CD4-positive, alpha-beta T cell treated with Interleukin-21 for 1 hour (primary cell): ENCODE measurements at places on chromosomes 5 and 9.

DNA sequence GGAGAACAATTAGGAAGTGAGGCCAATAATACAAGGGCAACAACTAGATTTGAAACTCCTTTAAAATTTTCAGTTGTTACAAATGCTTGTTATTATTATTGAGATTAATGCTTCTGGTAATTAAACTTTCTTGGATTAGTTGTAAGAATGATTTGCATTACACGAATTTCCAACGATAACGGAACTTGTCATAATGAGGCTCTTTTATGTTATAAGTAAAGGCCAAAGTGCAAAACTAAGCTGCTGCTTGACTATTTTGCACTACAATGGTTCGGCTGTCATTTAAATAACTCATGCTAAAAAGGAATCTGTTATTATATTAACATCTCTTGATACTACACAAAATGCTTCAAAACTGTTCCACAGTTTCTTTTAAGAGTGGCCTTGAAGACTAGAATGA, 1007.1 kb downstream of the PTPRD start:
- no peak for DNase-seq

DNA sequence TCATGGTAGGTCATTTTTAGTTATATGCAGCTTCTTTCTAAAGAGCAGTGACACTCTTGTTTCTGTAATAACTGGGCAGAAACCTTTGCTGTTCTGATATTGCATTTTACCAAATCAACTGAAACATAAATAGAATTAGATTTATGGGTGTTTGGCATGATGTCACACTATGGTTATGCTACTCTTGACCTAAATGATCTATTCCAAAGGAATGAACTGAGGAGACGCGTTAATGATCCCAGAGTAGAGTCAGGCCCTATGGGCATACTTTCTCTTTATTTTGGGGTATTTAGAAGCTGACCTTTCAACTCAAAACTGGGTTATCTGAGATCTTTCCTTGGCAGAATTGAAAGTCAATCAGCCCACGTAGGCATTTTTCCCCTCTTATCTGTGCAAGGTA, 146.8 kb upstream of the ADAMTSL1 start:
- DNase-seq = no peak

DNA sequence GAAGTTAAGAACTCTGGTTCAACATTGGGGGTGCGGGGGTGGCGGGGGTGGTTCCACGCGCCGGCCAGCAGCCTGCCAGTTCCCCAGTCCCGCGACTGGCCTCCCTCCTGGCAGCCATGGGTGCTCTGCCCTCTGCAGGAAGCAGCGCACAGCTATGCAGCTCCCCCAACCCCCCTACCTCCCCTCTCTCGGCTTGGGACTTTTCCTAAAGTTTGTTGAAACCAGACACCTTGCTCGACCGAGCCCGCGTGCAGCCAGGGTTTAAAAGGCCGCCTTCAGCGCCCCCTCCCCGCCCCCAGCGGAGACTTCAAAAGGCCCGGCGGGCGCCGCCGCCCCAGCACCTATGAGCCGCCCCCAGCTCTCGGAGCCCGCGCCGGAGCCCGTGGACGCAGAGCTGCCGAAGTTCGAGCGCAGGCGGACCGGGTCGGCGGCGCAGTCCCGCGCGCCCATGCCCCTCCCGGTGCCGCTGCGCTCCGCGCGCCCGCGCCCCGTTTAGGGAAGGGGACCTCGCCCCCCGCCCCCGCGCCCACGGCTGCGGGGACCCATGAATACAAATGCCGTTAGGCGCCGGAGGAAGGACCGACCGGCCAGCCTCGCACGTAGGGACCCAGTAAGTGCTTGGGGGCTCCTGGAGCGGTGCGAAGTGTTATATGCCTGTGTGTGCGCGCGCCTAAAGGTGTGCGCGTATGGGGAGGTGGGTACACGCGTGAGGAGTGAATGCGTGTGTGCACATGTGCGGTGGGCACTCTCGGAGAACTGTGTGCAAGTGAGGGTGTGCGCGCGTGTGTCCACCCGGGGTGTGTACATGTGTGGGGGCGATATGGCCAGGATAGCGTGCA, 1.4 kb upstream of the COL27A1 start:
- no peak for DNase-seq

DNA sequence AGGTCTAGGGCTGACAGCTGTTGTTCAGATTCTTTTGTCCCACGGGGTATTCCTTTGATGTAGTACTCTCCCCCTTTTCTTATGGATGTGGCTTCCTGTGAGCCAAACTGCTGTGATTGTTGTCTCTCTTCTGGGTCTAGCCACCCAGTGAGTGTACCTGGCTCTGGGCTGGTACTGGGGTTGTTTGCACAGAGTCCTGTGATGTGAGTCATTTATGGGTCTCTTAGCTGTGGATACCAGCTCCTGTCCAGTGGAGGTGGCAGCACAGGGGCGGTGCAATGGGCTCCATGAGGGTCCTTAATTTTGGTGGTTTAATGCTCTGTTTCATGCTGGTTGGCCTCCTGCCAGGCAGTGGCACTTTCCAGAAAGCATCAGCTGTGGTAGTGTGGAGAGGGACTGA, 161.3 kb downstream of the CAVIN4 start:
- no peak for DNase-seq

- DNase-seq = peak; percentile 40
Observed at GRCh38 chr5:154945695-154946301, 4.9 kb downstream of the MRPL22 start.

GRCh38 chr5:125017796-125018195, 271.4 kb upstream of the ZNF608 start:
- DNase-seq = no peak

DNA sequence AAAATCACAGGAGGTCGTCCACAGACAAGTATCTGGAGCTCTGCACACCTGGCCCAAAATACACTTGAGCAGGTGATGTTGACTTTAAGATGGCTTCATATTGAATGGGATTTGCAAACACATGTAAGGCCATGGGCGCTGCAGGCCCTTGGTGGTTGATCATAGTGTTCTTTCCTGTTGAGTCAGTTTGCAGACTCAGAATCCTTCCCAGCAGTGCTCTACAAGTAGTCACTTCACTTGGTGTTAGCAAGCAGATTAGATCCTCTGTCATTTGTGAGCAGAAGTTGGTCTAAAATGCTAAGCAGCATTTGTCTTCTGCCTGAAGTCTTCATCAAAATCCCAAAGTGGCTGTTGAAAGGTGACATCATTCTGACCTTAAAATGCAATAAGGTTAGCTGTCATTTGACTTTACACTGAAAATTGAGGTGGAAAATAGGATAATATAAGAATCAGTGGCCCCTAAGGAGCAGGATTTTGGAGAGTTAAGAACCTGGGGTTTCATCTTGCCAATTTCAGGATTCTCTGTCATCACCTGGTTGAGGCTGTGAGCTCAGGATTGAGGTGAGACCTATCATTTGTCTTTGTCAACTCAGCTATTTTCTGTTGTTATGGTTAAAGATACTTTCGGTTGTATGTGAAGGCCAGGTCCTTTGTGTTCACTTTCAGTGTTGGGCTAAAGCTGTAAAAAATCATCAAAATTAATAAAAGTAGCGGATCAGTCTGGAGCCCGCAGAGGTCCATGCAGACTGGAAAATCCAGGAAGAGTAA, 114.5 kb downstream of the LRRC70 start:
- no peak for DNase-seq

GRCh38 chr9:121718501-121718900, 67.1 kb downstream of the DAB2IP start:
- no peak for DNase-seq

DNA sequence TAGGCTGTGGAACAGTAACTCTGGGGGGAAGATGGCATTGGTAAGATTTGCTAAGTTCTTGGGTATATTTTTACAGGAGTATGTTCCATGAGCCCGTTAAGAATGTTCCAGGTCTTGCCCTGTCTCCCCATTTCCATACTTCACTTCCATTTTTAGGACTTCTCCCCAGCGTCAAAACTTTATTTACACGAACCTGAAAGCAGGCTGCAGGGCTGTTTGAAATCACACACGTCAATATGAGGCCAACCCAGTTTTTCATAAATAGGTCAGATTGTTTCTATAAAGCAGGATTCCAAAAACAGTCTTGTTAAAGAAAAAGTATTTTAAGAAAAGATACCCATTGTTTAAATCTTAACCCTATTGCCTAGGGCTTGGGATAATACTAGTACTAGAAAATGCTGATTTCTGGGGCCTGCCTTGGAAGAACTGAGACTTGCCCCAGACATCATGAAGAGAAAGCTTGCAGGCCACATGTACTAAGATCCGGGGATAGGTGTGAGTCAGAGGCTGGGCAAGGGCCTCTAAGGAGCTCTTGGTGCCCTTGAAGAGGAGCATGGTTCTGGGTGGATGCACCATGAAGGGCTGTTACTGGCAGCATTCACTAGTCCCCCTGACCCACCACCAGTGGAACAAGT, 24.2 kb downstream of the TRIO start:
- DNase-seq = no peak

DNA sequence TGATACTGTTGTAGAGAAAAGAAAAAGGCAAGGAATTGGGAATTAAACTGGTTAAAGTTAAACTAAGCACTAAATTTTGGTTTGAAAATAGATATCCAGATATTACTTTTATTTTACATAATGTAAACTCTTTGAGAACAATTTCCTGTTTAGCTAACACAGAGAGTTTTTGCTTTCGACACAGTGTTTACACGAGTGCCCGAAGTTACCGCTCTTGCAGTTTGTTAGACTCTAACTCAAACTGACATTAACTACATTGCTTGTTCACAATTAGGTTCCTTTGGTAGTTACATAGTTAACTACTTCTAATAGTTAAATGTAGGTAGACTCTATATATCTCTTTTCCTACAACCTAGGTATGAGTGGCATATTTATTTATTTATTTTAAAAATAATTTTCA, 117.1 kb upstream of the CHD1 start:
- no peak for DNase-seq

DNA sequence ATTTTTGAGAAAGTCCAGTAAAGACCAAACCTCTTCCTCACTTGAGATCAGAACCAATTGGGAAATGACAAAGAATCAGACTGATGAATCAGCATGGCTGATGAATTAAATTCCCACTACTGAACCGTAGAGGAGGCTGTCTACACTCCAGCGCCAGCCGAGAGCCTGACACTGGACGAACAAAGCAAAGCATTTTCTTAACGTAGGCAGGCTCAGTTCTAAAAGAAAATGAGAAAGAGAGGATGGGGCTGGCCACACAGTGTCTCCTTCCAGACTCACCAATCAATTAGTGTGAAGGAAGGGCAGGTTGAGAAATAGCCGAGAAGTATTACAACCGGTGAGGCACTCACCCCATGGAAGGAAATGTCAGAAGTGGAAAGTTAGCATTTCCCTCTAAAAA, 49.4 kb downstream of the ITGA1 start:
- DNase-seq = no peak

DNA sequence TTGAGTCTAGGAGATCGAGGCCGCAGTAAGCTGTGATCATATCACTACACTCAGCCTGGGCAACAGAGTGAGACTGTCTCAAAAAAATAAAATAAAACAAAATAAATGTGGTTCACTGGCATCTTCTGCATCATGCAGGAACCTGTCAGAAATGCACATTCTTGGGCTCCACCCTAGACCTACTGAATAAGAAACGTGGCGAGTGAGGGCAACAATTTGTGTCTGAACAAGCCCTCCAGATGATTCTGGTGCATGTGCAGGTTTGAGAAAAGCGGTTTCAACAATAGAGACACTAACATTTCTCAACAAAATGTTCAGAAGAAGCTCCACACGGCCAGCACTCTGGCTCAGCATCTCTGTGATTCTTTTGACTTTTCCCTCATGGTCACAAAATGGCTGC, 42.8 kb upstream of the CPEB4 start:
- DNase-seq = no peak

GRCh38 chr5:81749192-81749560, 1.7 kb downstream of the SSBP2 start:
- DNase-seq = no peak

DNA sequence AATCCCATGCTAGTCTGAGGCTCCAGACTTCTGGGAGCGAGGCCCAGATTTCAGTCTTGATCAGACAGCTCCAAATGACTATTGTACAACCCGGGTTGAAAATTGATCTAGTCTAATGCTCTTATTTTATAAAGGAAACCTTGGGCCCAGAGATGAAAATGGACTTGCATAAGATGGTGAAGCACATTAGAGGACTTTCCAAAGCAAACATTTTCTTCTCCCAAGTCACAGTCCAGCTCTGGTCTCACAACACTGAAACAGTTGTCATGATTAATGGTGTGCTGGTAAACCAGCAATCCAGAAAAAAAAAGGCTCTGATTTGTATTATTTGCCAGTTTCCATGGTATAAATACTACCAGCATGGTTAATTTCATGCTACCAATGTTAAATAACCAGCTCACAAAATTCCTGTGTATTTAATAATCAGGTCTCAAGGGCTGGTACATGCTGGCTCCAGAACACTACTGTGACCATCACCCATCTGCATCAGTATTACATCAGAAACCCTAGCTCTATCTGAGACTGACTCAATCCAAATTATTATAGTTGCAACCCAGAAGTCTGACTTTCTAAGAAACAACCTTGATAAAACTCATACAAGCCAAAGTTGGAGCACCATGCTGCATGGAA, 32.5 kb upstream of the ABLIM3 start:
- DNase-seq = no peak

DNA sequence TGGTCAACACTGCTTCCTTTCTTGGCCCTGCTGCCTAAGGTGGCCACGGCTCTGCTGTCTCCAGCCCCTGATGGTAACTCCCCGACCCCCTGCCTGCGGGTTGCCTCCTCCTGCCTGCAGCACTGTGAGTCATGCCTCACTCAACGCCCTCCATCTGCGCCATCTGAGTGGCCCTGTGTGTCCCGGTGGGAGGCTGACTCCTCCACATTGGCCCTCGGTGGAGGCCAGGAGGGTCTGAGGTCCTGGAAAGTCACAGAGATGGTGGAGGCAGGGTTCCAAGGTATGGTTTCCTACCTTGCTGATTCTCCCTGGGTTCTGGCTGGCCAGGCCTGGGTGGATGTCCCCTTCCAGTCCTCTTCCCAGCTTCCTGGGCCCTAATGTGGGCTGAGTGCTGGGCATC, 64.5 kb upstream of the ADAMTS2 start:
- DNase-seq = no peak

GRCh38 chr5:8520917-8521316, 652.0 kb downstream of the MTRR start:
- no peak for DNase-seq

- no peak for DNase-seq
Observed at GRCh38 chr5:151105561-151105960, 24.7 kb upstream of the TNIP1 start.

- no peak for DNase-seq
Observed at GRCh38 chr5:180402716-180403115, 49.6 kb upstream of the GFPT2 start.

GRCh38 chr9:106450549-106450948, 412.4 kb upstream of the ZNF462 start:
- no peak for DNase-seq

GRCh38 chr5:150073677-150074076, 12.7 kb downstream of the CSF1R start:
- no peak for DNase-seq

GRCh38 chr5:88509403-88509802, 240.8 kb upstream of the TMEM161B start:
- no peak for DNase-seq

DNA sequence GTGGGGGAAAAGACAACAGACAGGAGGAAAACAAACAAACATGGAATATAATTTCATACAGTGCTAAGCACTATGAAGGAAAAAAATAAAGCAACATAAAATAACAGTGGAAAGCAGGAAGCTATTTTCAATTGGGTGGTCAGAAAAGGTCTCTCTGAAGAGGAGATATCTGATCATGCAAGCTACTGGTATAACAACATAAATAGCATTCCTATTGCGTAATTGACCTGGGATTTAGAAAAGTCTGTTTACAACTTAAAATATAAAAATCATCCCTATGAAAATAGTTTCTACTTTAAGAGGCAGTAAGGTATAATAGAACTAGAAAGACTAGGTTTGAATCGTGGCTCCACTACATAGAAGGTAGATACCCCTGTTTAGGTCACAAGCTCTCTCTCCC, 61.4 kb downstream of the FBXW11 start:
- no peak for DNase-seq

GRCh38 chr5:75057561-75057960, 5.2 kb upstream of the GCNT4 start:
- peak; percentile 53 for DNase-seq
